ENCODE measurements at places on chromosomes 2 and 18. TPM values are rescaled to one million over a fixed set of nuclear protein-coding genes. Genes with fewer than 3 reads are reported as not detected.

DNA sequence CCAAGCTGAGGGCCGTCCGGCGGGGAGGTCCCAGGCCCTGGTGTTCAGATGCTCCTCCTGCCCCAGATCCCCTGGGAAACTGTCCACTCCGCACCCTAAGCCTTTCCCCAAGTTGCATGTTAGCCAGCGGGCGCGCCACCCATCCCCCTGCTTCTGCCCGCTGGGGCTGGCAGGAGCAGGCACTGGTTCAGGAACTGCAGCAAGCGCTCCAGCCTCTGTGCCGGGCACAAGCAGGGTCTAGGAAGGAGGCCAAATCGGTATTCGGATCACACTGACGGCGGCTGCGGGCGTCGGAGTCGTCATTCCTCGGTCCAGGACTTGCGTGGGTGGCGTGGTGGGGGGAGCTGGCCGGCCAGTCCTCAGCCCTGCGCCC lies 53.7 kb downstream of the FAM168B start:
- DNase-seq, result no peak

GRCh38 chr2:217434180-217434975 lies 568.4 kb downstream of the TNS1 start:
- DNase-seq, result peak; percentile 63

DNA sequence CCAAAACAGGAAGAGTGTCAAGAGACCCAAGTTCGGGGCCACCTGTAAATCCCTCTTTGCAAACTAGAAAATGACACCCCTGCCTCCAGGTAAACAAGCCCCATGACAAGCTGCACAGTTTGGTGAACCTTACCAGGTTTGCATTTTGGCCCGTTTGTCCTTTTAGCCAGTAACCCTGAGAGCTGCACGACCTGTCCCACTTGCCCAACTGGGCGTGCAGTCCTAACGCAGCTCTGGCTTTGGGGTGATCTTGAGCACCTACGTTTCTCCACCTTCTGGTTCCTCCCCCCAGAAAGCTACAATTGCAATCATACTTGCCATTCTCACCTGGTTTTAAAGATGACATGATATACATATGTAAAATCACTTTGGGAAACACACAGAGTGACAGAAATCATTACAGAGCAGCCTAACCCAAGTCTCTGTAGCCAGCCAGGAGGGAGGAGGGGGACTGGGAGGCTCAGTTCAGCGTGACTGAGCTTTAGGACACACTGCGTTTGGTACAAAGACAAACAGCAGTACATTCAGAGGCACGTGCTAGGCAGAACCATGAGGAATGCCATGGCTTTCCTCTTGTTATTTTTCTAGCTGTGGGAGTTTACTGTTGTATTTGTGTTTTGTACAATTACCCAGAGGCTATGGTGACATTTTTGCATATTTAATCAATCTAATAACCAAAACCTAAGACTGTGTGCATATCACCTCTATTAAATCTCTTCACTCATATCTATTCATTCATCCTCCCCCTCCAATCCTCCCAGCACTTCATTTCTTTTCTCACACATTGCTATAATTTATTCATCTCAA lies 304.0 kb downstream of the IRS1 start:
- no peak for DNase-seq

DNA sequence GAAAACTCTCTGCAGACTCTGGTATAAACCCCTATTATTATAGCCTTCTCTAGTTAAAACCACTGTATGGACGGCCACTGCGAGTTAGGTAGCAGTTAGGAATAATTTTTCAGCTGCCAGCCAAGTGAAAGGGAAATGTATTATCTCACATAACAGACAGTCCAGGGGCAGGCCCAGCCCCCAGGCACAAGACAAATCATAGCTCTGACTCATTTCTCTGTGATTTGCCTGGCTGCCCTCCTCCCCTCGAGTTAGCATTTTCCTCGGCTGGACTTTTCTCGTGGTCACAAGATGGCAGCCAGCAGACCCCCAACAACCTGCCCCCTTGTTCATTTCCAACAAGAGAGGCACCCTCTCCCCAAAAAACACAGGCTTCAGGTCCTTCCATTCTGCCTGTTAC lies 10.5 kb downstream of the VIT start:
- DNase-seq, result no peak

DNA sequence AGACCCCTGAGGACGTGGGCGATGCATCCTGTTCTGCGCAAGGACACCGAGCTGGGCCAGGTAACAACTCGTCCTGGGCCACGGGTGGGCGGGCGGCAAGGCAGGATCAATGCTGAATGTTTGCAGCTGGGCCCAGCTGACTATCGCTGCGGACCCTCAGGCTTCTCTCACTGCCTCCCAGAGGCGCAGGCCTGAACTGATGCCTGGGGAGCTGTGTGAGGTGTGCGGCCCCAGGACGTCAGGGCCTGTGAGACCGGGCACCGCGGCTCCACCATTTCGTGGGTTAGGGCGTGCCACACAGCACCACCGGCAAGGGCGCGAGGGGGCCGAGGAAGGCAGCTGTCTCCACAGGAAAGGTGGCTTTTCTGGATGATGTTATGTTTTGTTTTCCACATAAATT lies 307.4 kb downstream of the NDUFA10 start:
- no peak for DNase-seq

DNA sequence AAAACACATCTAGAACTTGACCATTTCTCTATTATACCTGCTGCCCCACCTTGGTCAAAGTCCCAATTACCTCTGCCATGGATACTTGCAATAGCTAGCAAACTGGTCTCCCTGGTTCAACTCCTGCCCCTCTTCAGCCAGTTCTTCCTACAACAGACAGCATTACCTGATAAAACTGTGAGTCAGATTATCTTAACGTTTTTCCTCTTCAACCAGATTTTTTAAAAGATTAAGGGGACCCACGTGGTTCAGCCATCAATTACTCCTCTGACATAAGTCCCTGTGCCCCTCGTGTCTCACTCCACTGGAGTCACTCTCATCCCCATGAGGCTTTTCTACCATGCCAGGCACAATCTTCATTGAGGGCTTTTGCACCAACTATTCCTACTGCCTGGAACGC lies 5.3 kb upstream of the ARHGAP15 start:
- DNase-seq, result peak; percentile 55

DNA sequence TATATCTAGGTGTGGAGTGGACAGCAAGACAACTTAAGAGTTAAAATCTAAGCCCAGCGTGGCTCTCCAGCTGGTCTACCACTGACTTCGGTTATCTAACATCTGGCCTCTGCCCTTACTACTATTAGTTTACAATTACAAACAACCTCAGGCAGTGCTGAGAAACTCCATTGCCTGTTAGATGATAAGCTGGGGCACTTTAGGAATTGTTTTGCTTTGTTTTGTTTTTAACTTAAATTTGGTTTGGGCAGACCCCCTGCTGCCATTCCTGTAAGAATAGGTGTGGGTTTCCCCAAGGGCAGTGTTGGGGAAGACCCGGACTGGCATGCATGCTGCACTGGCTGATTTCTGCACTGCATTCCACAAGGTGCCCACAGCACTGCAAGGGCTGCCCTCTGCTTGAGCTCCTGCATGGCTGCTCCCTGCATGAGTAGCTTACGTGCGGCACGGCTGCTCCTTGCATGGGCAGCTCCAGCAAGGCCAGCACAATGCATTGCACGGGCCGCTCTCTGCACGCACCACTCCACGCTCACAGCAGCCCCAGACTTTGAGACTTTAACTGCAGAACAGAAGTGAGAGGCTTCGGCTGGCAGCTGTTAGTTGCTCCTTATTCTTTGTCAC lies 74.2 kb upstream of the SERTAD2 start:
- peak; percentile 58 for DNase-seq

DNA sequence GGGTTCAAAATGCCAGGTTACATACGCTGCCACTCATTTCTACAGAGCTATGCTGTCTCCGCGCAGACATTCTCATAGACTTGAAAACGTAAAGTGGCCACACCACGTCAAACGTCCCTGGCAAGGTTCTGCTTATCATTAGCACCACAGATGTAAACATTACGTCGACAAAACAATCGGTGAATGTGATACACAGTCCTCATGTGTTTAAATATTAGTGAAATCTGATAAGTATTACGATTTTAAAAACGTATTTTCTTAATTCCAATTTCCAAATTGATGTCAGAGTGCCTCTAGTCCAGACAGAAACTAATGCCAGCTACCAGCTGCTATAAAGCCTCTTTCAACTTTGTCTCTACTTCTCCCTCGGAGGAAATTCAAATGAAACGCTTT lies 1.2 kb downstream of the STK17B start:
- DNase-seq, result peak; percentile 90

GRCh38 chr2:60899892-60900249 lies 18.5 kb downstream of the REL start:
- no peak for DNase-seq

DNA sequence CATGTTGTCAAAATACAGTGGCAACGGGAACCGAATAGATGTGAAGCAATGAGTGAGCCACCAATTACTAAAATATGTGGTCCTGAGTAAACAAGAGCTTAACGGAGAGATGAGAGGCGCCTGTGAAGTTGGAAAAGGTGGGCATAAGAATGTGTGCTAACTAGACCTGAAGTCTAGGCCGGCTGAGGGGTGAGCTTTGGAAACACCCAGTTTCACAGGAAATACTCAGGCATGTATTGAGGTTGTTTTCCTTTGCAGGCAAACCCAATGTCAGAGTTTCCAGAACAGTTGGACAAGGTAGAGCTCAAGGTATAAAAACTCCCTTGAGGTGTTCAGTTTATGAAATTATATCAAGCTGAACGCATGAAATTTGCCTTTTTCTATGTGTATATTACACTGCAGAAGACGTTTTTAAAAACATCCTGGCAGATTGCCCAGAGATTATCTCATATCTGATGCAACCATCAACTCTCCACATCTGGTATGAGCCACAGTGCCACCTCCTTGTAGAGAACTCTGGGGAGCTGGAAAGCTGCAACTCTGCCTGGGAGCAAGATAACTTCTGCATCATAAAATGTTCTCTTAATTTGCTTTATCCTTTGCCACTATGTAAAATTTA lies 3.9 kb upstream of the WDSUB1 start:
- peak; percentile 72 for DNase-seq

DNA sequence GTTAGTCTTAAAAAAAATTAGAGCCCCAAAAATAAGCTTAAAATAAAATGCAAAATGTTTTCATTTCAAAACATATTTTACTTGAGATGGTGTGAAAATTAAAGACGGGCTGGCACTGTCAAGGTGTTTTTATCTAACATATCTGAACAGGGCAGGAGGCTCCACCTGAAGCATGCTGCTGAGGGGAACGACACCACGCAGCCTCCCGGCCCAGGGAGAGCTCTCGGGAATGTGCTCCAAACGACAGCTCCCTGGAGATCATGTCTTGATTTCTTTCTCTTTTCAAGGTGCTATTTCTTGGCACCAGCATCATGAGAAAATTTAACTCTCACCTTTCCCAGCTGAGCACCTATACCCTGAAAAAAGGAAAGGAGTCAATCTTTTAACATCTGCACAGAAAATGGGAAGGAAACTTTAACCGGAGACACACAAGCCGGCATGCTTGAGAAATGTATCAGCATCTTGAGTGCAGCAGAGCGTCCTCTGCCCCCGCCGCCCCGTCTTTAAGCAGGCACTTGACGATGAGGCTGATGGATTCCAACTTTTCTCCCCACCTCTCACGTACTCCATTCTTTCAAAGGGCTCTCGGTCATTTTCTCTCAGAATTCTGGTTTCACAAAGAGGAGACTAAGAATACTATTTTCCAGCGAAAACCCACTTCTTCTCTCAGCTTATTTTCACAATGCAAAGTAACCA lies 56.6 kb downstream of the EIPR1 start:
- no peak for DNase-seq

DNA sequence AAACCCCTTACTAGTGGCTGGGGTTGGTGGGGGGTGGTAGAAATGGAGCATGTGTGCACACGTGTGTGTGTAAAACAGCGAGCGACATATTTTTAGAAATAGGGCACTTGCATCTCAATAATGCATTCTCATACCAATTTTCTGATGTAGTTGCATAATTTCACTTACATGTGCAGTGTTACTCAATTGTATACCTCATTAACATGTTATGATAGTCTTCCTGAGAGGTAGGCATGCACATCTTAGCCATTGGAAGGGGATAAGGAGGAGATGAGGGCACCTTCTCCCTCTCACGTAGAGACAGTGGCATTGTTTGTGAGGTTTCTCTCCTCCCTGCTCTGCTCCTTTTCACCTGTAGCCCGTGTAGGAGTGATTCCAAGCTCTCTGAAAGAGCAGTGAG lies 44.6 kb upstream of the RND3 start:
- DNase-seq, result no peak

DNA sequence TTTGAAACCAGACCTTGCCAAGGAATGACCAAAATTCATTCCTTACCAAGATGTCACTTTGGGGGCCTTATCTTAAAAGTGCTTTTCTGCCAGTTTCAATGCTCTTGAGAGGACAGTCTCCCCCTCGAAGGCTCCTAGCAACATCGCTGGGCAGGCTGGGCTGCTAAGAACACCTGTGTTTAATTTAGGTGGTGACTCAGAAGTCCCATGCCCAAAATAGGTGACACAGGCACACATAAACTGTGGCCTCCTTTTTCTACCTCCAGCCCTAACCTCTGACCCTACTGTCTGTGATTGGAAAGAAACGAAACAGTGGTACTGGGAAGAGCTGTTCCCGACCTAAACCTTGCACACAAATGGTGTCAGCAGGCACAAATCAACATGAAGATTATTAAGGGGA lies 28.7 kb upstream of the ROCK2 start:
- no peak for DNase-seq

DNA sequence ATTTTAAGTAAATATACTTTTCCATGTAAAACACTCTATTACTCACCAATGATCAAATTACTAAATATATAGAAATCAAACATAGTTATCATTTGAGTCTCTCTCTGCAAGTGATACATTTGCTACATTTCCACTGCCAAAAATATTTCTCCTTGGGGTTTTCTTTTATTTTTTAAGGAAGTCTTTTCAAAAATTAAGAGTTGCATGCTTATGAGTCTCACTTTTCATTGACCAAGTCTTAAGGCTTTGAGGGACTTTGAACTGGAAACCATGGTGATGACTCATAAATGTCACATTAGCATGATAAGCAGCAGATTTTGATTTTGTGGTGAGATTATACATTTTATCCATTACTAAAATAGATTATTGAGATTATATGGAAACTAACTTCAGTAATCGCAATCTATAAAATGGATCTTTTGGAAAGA lies 152.9 kb downstream of the FAM124B start:
- no peak for DNase-seq

DNA sequence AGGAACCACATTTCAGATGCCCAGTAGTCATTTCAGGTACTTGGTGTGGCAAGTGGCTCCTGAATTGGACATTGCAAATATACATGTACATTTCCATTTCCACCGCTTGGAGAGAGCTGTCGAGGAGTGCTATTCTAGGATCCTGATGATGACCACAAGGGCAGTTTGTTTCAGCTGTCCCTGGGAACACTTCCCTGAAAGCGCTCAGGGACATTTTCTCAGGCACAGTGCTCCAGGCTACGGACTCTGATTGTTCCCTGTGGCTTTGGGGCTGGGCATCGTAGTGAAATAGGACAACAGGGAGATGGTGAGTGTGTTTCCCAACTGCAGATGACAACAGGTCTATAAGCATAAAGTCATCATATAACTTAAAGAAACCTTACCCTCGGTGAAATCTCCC lies 3.1 kb downstream of the DBI start:
- DNase-seq, result no peak

Gene PAIP2B
- total RNA-seq, result 0.64 TPM

Gene EFR3B
- total RNA-seq, result 0.12 TPM

Gene GFPT1
- 50.6 TPM for total RNA-seq

Gene CCBE1
- not detected for total RNA-seq

Gene MYCN
- total RNA-seq, result not detected

Gene VIL1
- total RNA-seq, result not detected

Measured in activated CD4-positive, alpha-beta T cell treated with anti-CD3 and anti-CD28 coated beads, Interleukin-2, amount 10 ng/mL, durations not matched to agents 24 days and 14 days (primary cell).